ENCODE measurements at places on chromosomes 12 and 14.
A peak's percentile ranks its signal among the peaks of the same experiment; 100 is the strongest.

GRCh38 chr14:95137804-95138167 lies 19.5 kb downstream of the DICER1 start:
- DNase-seq: peak; percentile 32

- DNase-seq: no peak
Measured at GRCh38 chr14:26593357-26593756, 4.5 kb downstream of the NOVA1 start.

- DNase-seq: no peak
Measured at GRCh38 chr12:9851050-9851449, 18.1 kb downstream of the CLEC2B start.

DNA sequence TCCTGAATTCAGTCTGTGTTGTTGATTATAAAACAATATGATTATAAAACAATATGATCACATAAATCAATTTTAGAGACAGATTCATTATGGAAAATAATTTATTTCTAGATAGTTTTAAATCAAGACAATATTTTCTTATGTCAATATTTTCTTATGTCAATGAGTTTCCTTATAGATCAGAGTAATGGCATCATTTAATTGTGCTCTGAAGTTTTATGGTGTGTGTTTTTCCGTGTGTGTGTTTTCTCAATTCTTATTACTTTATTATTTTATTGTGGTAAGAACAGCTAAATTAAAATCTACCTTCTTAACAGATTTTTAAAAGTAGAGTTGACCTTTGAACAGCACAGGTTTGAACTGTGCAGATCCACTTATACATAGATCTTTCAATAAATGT lies 105.3 kb upstream of the SLCO1B1 start:
- DNase-seq: no peak

DNA sequence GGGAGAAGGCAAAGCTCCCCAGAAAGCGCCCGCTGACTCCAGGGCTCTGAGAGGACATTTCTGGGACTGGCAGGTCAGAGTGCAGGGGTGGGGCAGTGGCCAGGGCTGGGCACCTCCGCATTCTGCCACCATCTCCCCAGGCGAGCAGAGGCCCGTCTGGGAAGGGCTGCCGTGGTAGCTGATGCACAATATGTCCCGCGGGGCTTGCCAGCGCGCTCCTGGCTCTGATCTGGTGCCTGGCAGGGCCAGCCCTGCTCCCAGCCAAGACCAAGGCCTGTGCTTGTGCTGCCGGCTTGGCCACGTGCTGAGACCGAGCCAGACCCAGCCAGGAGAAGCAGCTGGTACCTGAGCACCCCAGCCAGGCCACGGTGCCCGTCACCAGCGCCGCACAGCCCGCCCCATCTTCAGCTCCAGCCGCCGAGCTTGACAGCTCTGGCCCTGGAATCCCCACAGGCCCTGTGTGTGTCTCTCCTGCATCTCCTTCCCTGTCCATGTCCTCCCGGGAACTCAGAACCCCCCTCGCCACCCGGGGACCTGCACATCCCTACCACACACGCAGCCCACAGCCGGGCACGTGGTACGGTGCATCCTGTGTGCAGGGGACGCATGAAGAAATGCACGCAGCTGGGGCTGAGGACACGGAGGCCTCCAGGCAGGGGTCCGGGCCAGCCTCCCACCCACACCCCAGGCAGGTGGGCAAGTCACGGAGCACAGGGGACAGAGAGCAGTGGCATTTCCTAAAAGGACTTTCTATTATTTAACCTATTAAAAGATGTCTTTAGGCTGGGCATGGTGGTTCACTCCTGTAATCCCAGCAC lies 68.6 kb upstream of the C14orf180 start:
- no peak for DNase-seq

GRCh38 chr12:87171356-87171755 lies 857.8 kb downstream of the C12orf50 start:
- DNase-seq: no peak

GRCh38 chr14:21768875-21769257 lies 95.2 kb upstream of the OR4E1 start:
- DNase-seq: no peak

DNA sequence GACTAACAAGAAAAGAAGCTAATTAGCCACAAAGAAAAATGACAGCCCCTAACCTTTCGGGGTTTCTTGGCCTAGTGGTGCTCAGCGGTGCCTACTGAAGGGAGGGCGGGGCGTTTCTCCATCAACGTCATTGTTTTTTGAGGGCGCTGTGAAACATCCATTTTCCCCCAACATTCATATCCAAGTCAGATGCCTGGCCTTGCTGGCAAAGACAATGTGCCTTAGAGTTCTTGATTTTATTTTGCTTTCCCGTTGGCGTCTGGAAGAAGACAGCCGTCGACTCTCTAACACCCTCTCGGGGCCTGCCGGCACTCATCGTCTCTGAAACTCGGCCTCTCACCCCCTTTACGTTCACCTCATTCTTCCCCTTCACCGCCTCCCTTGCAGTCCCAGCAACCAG lies 154.5 kb downstream of the PHETA1 start:
- no peak for DNase-seq

GRCh38 chr12:12244341-12244740 lies 22.5 kb downstream of the LRP6 start:
- no peak for DNase-seq

GRCh38 chr14:30295980-30296379 lies 263.0 kb upstream of the G2E3 start:
- DNase-seq: no peak

DNA sequence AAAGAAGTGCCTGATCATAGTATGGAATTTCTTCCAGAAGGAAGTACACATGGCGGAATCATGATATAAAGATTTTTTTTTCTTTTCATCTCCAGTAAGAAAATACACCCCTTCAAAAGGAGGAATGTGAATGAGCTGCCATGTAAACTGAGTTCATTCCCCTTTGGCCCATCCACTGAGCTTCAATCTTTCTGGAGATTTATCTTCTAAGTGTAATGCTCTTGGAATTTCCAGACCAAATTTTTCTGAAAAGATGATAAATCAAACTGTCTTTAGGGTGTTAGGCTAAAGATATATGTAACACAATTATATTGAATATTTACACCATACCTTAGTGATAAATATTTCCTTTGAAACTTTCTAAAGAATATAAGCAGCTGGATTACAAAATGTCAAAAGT lies 5.2 kb downstream of the DCN start:
- no peak for DNase-seq

GRCh38 chr12:76030341-76031080 lies 1.1 kb downstream of the PHLDA1 start:
- peak; percentile 61 for DNase-seq

DNA sequence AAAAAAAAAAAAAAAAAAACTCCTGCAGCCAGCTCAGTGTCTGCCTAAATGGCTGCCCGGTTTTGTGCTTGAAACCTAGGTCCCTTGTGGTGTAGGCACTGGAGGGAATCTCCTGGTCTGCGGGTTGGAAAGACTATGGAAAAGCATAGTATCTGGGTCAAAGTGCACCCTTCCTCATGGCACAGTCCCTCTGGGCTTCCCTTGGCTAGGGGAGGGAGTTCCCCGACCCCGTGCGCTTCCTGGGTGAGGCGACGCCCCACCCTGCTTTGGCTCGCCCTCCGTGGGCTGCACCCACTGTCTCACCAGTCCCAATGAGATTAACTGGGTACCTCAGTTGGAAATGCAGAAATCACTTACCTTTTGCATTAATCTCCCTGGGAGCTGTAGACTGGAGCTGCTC lies 14.3 kb downstream of the PTCSC3 start:
- DNase-seq: no peak

GRCh38 chr14:33460164-33460563 lies 490.7 kb downstream of the EGLN3 start:
- DNase-seq: peak; percentile 89

DNA sequence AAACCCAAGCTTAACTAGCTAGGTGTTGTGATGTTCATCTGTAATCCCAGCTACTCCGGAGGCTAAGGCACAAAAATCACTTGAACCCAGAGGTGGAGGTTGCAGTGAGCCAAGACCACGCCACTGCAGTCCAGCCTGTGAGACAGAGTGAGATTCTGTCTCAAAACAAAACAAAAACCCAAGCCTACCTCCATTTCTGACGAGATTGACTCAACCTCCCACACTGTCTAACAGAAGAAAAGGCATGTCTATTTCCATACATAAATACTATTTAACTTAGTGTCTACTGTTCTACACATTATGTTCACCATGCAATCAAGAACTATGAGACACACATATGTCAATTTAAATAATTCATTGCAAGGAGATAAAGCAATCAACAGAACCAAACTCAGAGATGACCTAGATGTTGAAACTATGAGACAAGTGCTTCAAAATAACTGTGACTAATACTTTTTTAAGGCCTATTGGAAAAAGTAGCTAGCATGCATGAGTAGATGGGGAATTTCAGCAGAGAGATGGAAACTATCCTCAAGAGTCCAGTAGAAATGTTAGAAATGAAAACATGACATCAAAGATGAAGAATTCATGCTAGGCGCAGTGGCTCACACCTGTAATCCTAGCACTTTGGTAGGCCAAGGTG lies 75.9 kb upstream of the DHRS4 start:
- no peak for DNase-seq

DNA sequence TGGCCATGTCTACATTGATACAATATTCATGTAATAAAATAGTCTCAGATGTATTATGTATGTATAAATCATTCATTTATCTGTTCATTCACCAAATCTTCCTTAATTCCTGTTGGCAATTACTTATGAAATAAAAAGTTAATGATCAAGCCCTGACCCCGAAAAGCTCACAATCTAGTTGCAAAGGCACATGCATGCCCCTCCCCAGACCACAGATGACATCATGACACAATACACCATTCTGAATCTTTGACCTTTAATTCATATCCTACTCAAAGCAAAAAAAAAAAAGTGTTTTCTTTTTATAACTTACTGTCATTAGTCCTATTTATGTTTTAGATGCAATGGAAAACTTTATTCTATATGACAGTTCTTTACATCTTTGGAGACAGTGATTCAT lies 346.9 kb downstream of the PRKD1 start:
- DNase-seq: no peak

- DNase-seq: no peak
Measured at GRCh38 chr14:102998393-102998792, 59.0 kb downstream of the CDC42BPB start.

DNA sequence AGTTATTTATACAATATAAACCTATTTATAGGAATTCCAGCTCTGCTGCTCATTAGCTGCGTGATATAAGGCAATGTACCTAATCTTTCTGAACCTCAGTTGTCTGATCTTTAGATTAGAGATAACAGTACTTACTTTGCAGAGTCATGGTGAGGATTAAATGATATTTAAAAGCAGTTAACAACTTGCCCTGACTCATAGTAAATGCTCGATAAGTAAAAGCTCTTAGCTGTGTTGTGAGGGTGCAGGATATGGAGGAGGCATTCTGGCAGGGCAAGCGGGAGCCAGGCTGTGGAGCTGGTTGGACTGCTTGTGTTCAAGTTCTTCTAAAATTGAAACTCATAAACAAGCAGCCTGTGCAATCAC lies 140.0 kb upstream of the PRICKLE1 start:
- DNase-seq: no peak

DNA sequence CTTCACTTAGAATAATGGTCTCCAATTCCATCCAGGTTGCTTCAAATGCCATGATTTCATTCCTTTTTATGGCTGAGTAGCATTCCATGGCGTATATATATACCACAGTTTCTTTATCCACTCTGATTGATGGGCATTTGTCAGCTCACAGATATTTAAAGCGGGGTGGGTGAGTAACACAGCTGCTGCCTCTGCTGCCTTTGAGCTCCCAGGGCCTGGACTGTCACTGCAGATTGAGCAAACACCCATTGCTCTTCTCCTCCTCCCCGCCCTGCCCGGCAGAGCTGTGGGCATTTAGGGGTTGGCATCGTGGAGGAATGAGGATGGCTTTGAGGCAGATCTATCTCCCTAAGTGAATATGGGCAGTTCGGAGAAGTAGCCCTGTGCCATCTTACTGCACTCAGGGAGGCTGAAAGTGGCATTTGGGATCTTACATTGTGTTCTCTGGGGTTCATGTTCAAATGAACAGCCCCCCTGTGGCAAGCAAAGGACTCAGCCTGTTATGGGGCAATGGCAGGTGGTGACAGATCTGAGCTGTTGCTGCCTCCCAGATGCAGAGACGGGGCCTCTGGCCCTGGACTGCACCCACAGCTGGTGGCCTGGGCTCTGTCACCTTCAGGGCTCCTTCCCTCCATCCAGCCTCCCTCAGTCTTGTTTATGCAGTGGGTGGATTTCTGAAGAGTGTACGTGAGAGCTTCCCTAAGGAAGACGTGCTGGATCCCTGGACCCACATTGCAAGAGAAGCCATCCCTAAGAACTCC lies 4.9 kb downstream of the RFLNA start:
- no peak for DNase-seq

DNA sequence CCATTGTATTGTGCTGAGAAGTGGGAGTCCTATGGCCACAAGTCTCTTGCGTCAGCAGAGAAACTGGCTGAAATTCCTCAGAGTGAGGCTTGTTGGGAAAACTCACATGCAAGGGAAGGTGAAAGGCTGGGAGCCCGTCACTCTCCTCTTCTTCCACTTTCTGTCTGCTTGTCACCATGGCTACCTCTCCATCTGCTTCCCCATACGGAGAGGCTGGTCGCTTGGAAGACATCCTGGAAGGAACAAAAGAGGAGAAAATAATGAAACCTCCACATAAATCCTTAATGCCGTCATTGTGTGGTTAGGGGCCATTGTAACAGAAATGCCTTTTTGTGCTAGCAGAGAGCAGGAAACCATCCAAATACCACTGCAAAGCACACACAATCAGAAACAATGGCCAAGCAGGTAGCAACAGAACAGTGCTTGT lies 53.7 kb downstream of the SOX5 start:
- peak; percentile 22 for DNase-seq

GRCh38 chr14:106837870-106838269 lies 1311.5 kb downstream of the TMEM121 start:
- DNase-seq: no peak

GRCh38 chr14:75286313-75286712 lies 7.7 kb downstream of the FOS start:
- DNase-seq: peak; percentile 76

- DNase-seq: no peak
Measured at GRCh38 chr12:72141381-72141780, 130.8 kb upstream of the TRHDE start.

GRCh38 chr12:639988-640387 lies 23.3 kb downstream of the NINJ2 start:
- DNase-seq: no peak

DNA sequence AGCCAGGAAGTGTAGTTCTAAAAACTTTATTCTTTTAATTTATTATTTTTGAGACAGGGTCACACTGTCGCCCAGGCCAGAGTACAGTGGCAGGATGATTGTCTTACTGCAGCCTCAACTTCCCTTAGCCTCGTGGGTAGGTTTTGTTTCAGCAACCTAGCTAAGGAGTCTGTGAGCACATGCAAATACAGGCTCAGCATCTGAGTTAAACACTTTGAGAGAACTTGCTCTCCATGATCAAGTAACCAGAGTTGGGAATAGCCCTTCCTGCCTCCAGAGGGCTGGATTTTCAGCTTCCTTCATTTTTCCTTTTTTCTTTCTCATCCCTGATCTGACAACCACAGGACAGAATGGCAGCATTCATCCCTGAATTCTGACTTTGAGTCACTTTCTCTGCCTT lies 871.3 kb downstream of the GALC start:
- DNase-seq: no peak

- peak; percentile 72 for DNase-seq
Measured at GRCh38 chr12:11553871-11554533, 95.5 kb upstream of the ETV6 start.

- peak; percentile 75 for DNase-seq
Measured at GRCh38 chr12:50314636-50315312, 31.5 kb upstream of the LIMA1 start.

- no peak for DNase-seq
Measured at GRCh38 chr12:100798286-100799160, 3.9 kb downstream of the ANO4 start.

- no peak for DNase-seq
Measured at GRCh38 chr12:113052326-113052725, 4.2 kb upstream of the DTX1 start.

- DNase-seq: peak; percentile 20
Measured at GRCh38 chr14:81656811-81657210, 123.2 kb upstream of the SEL1L start.
